ENCODE measurements at places on chromosomes 16 and 17. TPM values are rescaled to one million over a fixed set of nuclear protein-coding genes. Genes with fewer than 3 reads are reported as not detected.

EXOC3L1 gene
- 15.3 TPM for polyA plus RNA-seq

CHRNE gene
- 3.3 TPM for polyA plus RNA-seq

SHISA9 gene
- polyA plus RNA-seq = 0.04 TPM

RAD51C gene
- polyA plus RNA-seq = 23.8 TPM

PRSS8 gene
- polyA plus RNA-seq = 0.48 TPM

MAF gene
- 51.4 TPM for polyA plus RNA-seq

TLCD2 gene
- 5.5 TPM for polyA plus RNA-seq

SLC16A5 gene
- 11.2 TPM for polyA plus RNA-seq

HIGD1B gene
- 3.5 TPM for polyA plus RNA-seq

PLXDC1 gene
- polyA plus RNA-seq = 9.3 TPM

CCL17 gene
- polyA plus RNA-seq = not detected

OTOA gene
- 0.19 TPM for polyA plus RNA-seq

LDHD gene
- 3.7 TPM for polyA plus RNA-seq

All from hindlimb muscle (tissue), 1 donor.